ENCODE measurements at places on chromosomes 5 and 9. TPM values are rescaled to one million over a fixed set of nuclear protein-coding genes. Genes with fewer than 3 reads are reported as not detected.

- DNase-seq: no peak
Observed at GRCh38 chr9:124263800-124264426, 6.2 kb downstream of the NEK6 start.

CKS2 gene
- 47.7 TPM for polyA plus RNA-seq

GRCh38 chr5:41648996-41649395 lies 138.6 kb upstream of the PLCXD3 start:
- DNase-seq: no peak

ANKRD31 gene
- 0.16 TPM for polyA plus RNA-seq

CD74 gene
- 67.4 TPM for polyA plus RNA-seq

GRCh38 chr9:133117271-133118178 lies 3.5 kb downstream of the RALGDS start:
- no peak for DNase-seq

ROPN1L gene
- not detected for polyA plus RNA-seq

DNA sequence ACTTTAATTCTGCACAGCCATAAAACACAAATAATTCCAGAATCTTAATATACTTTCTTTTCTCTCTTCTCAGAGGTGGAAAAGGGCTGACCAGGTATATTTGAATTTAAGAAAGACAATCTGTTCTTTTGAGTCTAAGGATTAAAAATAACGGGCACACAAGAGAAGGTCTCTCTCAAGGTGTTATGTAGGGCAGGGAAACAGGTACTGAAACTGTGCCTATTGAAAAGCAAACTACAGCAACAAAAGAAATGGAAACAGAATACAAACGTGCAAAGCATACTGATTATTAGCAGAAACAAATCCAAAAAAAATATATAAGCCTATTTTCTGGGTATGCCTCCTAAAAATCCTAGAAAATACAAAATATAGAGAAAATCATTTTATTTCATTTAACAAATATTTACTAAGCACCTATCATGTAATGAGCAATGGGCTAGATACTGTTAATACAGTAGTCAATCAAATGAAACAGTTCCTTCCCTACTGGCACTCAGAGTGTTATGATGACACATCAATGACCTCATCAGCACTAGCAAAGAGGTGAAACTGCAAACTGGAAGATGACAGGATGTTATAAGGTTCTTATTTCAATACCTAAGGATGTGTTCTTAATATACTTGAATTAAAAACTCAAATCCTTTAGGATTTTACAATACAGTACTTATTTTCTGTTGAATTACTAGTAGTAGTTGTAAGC lies 87.7 kb downstream of the AUH start:
- no peak for DNase-seq
